Sciatic nerve (tissue), 2 donors: ENCODE measurements at places on chromosomes 3 and 15. TPM values are rescaled to one million over a fixed set of nuclear protein-coding genes. Genes with fewer than 3 reads are reported as not detected.

GRCh38 chr3:105162448-105162847 is 204.3 kb upstream of the ALCAM start:
- DNase-seq = no peak

The TMC3 gene
- total RNA-seq = 0.13 TPM

The ISLR2 gene
- 1.5 TPM for total RNA-seq

GRCh38 chr3:172914854-172915253 is 164.3 kb downstream of the ECT2 start:
- no peak for DNase-seq

The AHSG gene
- total RNA-seq = not detected

DNA sequence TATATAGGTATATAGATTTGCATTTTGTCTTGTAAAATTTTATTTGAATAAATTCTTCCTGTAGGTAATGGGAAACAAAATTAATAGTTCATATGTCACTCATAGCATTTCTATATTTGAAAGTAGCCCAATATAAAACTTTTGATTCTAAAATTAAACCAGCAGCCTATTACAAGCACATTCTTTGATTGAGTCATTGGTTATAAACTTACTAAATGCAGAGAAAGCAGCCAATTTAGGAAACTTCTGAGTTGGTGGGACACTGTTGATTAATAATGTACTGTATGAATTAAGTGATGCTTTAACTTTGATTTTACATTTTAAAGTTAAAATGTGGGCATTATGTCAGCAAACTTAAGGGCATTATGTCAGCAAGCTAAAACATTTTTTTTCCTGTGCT is 34.5 kb downstream of the NR1D2 start:
- no peak for DNase-seq

GRCh38 chr3:149316437-149316836 is 17.0 kb downstream of the TM4SF18 start:
- DNase-seq = no peak

DNA sequence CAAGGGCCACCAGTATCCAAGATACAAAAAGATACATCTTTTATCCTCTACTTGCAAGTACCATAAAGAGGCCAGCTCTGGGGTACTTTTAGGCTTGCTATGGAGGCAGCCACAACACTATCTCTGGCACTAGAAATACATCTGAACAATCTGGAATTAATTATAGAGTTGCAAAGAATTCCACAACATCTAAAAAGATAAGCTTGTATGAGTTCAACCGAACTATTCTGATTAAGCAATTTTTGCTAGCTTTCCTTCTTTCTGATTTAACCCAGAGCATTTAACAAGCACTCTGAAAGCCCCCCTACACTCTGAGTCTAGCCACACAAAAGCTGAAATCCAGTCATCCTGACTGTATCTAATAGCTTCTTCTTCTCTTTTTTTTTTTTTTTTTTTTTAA is 95.4 kb downstream of the FRMD5 start:
- no peak for DNase-seq

The PLOD2 gene
- total RNA-seq = 37.2 TPM

DNA sequence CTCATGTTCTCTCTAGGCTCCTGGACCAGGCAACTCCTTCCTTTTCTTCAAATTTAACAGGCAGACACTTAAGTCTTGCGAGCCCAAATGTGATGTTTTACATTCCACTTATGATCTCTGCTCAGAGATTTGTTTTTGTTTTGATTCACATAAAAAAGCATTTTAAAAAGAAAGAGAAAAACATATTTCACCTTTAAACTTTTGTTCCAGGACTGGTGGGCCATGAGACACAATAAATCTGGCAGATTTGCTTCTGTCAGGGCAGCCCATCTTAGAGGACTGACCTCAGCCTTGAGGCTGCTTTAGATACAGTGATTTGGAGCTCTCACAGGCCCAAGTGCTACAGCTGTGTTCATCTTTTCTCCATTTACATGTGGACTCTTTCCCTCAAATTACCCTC is 52.0 kb downstream of the CMSS1 start:
- DNase-seq = no peak

The PIK3R4 gene
- total RNA-seq = 31.8 TPM

DNA sequence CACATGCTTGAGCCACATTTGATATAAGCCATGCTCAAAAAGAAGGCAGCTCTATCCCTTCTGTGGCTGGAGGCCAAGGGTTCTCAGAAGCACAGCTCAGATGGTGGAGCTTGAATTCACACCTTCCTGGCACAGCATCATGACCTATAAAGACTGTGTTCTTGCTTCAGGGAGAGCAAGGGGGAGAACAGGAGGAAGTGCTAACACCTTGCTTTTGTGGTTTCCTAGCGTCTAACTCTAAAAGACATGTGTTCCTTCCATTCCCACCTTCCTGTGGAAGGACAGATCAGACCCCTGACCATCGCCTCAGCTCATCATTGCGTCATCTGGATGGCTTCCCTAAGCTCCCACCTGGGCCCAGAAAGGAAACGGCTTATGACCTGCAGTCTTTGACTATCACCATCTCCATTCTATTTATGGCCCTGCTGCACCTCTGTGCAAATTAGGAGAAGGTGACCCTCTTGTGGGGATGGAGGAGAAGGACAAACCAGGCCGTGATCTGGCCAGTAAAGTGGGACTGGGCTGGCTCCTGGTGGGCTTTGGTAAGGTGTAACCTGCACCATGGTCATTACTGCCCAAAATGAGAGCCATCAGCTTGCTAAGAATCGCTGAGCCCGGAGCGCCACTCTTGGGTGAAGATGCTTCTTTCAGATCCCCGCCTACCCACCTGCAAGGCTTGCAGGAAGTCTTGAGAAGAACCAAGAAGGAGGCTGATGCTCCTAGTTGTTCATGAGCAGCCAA is 128.5 kb downstream of the SERPINI1 start:
- DNase-seq = no peak

DNA sequence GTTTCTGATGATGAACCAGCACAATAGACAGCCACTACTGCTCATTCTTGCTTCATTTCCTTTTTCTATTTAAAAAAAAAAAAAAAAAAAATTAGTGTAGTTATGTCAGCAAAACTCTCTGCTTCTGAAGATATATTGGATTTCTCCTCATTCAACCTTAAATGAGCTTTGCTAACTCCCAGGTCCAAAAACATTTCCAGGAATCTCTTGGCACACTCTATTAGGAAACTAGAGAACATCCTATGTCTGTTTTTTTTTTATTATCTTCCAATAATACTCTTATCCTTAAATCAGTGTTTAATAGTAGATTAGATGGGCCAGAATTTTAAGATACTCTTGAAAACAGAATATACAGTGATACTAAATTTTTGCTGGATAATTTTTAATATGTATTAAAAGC is 398.0 kb downstream of the NAALADL2 start:
- no peak for DNase-seq

GRCh38 chr3:167114619-167115018 is 265.5 kb downstream of the ZBBX start:
- DNase-seq = no peak

DNA sequence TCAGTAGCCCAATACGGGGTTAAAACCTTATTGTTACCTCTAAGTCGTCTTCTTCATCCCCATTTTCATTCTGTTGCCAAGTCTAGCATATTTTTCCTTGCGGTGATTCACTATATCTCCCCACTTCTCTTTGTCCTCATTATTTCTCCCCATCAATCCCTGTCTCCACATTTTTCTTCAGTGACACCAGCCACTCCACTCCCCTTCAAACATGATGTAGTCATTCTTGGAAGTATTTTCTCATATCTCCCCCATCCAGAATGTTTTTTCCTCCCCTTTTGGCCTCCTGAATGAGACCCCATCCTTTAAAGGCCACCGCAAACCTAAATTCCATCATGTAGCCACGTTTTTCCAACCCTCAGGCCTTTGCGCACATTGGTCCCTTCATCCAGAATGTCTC is 105.9 kb downstream of the TOP2B start:
- no peak for DNase-seq

The SEMA3F gene
- total RNA-seq = 29.3 TPM

DNA sequence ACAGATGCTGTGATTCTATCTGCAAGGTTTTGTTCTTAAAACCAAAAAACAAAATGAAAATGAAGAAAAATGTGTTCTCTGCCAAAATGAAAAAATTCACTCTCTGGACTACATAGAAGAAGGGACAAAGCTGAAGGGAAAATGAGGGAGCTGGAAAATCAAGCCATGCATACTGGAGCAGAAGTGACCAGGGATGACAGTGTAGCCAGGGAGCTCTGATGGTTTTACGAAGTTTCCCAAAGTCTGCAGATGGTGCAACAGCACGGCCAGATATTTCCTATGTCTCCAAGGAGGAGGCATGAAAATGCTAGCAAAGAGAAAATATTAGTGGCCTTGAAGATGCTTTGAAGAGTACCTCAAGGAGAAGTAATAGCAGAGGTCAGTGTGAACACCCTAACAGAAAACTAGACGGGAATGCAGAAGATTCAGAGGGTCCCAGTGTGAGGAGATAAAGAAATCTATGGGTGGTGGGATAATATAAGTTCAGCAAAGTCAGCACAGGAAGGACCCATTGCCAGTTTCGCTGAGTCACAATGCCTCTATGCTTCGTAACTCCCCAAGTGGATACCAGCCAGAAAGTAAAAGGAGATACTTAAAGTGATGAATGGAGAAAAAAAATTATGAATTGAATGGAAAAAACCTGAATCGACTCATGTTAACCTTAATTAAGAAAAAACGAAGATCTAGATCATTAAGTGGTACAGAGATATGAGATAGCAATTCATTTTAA is 39.0 kb upstream of the POMGNT2 start:
- no peak for DNase-seq

- no peak for DNase-seq
These were observed 30.5 kb downstream of the RAD54L2 start for GRCh38 chr3:51568996-51569395.

DNA sequence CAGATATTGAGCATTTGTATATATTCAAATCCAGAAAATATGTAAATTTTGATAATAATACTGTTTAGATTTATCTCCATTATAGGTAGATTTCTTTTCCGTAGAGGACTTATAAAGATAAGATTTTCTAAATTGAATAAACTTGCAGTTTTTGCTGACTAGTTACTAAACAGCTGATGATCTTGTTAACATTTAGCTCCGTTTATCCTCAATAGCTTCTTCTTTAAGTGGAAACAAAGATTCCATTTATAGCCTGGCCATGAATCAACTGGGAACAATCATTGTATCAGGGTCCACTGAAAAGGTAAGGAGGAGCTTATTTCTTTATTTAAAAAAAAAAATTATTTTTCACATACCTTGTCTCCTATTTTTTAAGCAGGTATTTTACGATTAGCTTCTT is 16.7 kb downstream of the WDR48 start:
- no peak for DNase-seq

- no peak for DNase-seq
These were observed 3.0 kb downstream of the MFGE8 start for GRCh38 chr15:88909956-88910831.

GRCh38 chr3:35723480-35724097 is 84.3 kb downstream of the ARPP21 start:
- DNase-seq = no peak

DNA sequence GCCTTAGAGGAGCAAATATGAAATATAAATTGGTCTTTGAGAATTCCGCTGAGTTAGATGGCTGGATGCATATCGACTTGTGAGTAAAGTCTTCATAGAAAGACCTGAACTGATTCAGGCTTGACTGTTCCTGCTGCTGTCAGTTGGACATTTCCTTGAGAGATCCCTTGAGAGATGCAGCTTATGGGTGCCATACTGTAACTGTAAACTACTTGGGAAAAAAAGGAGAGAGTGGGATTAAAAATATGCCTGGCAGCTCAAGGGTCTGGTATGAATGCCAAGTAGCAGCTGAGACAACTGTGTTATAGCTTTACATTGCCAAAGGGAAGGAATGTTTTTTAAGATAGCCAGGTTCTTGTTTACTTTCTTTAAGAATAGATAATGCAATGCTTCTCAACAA is 926.6 kb downstream of the EPHA3 start:
- no peak for DNase-seq

- no peak for DNase-seq
These were observed 7.4 kb downstream of the STARD9 start for GRCh38 chr15:42582569-42583375.

GRCh38 chr3:69787436-69788168 is 48.3 kb downstream of the MITF start:
- no peak for DNase-seq

DNA sequence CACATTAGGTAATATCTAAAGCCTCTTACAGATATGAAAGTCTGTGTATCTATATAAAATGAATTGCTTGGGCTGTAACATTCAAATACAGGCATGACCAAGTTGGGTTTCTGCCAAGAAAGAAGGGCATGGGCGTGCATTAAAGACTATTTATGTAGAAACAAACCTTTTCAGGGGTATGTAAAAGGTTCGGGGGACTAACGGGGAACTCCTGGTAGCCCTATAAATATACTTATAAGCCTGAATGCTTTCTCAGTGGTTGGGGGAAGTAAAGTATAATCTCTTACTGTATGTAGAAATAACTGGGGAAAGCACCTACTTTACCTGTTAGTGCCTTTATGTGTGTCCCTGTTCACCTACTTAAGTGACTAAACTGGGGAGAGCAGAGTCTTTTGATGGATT is 154.5 kb upstream of the TBL1XR1 start:
- no peak for DNase-seq
